ENCODE measurements at places on chromosomes 2 and 18. TPM values are rescaled to one million over a fixed set of nuclear protein-coding genes. Genes with fewer than 3 reads are reported as not detected.

The CNNM4 gene
- total RNA-seq, result 6.1 TPM

The MRO gene
- total RNA-seq, result 0.16 TPM

The FBXO48 gene
- total RNA-seq, result 0.35 TPM

The BCL2 gene
- 34.1 TPM for total RNA-seq

The AQP12B gene
- total RNA-seq, result not detected

The NCKAP1 gene
- total RNA-seq, result 345 TPM

The TTR gene
- total RNA-seq, result not detected

The PAX8 gene
- total RNA-seq, result not detected
